Heart left ventricle (tissue), 16 donors: ENCODE measurements at places on chromosomes 1 and 21. TPM values are rescaled to one million over a fixed set of nuclear protein-coding genes. Genes with fewer than 3 reads are reported as not detected.

GRCh38 chr1:98217601-98218000 is 296.8 kb upstream of the DPYD start:
- DNase-seq: no peak

DNA sequence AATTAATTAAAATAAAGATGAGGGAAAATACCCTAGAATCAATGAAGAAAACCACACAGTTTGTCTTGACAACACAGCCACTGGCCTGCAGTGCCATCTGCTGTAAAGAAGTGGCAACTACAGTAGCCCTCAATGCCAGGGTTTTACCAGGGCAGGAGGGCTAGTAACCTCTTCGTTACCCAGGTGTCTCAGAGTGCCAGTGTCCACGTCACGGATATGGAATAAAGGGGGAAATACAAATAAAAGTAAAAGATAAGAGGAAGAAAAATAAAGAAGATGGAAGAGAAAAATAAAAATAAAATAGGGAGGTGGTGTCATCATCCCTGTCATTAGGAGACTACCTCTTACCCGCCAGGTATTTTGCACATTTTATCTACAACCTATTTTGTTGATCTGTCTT is 14.2 kb upstream of the SLC44A3 start:
- DNase-seq: peak; percentile 41

NDC1 gene
- 1.6 TPM for polyA plus RNA-seq

LCE1B gene
- polyA plus RNA-seq: not detected

ADGRL4 gene
- 19.9 TPM for polyA plus RNA-seq
